Adrenal gland (tissue), 19 donors: ENCODE measurements at places on chromosomes 5 and 9.

- DNase-seq = peak; percentile 76
Observed at GRCh38 chr5:134577022-134577795, 51.7 kb downstream of the JADE2 start.

DNA sequence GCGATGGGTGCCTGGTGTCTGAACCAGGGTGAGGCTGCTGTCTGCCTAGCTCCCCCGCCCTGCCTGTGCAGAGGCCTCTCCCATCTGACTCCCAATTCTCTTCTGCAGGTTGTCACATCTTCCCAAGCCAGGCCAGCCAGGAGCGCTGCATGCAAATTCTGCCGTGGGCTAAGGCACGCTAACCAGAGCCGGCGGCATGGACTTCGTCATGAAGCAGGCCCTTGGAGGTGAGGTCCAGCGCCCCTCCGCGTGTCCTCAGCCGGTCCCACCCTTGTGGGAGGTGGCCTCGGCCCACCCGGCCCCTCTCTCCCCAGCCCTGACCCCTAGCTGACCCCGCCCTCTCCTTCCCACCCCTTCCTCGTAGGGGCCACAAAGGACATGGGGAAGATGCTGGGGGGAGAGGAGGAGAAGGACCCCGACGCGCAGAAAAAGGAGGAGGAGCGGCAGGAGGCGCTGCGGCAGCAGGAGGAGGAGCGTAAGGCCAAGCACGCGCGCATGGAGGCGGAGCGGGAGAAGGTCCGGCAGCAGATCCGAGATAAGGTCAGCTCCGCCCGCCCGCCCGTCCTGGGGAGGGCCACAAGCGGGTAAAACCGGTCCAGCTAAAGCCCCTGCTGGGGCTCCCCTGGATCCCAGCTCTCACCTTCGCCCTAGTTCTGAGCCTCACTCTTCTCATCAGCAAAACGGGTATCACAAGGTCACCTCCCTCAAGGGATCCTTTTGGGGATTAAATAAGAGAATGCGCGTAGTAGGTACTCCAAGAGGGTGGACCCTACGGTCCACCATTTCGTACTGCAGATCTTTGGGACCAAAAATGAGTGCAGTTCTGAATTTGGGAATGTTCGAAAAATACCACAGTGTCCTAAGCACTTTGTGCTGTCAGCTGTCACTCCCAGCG lies 7.4 kb downstream of the CPLX2 start:
- DNase-seq = no peak

- no peak for DNase-seq
Observed at GRCh38 chr9:110895147-110895905, 142.9 kb downstream of the LPAR1 start.

- DNase-seq = no peak
Observed at GRCh38 chr5:80060966-80061365, 25.8 kb downstream of the THBS4 start.

GRCh38 chr5:168329302-168329701 lies 37.9 kb downstream of the WWC1 start:
- no peak for DNase-seq

DNA sequence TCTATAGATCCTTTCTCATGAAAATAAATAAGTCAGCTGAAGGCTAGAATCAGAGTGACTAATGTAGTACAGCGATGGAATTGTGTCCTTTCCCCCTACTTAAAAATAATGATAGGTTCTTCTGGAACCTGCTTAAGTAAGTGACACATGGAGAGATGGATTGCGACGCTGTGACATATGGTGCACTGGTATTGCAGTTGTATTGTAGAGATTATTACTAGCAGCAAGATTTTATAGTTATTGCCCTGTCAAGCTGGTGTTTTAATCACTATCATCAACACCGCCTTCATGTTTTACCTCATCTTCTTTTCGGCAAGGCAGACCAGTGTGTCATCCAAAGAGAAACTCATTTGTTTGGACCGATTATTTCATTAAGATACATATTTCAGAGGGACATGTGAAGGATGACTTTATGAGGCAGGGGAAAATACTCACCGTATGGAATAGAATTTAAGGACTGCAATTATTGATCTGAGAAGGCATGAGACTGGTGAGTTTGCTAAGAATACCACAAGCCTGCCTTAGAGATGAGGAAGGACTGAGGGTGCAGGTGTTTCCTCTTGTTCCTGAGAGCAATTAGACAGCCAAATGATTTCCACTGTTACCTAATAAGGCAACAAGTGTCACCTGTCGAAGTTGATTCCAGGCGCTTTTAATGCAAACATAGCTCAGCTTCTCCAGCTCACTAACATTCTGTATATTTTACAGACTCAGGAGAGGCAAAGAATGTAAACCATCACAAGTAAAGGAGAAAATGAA lies 1855.5 kb downstream of the MAT2B start:
- no peak for DNase-seq

- no peak for DNase-seq
Observed at GRCh38 chr5:148735301-148735835, 81.0 kb upstream of the HTR4 start.

GRCh38 chr9:15736569-15736968 lies 183.7 kb downstream of the CCDC171 start:
- DNase-seq = no peak

GRCh38 chr5:171623551-171624097 lies 162.0 kb upstream of the SMIM23 start:
- DNase-seq = no peak

- DNase-seq = no peak
Observed at GRCh38 chr5:56958595-56958994, 6.7 kb upstream of the MIER3 start.

DNA sequence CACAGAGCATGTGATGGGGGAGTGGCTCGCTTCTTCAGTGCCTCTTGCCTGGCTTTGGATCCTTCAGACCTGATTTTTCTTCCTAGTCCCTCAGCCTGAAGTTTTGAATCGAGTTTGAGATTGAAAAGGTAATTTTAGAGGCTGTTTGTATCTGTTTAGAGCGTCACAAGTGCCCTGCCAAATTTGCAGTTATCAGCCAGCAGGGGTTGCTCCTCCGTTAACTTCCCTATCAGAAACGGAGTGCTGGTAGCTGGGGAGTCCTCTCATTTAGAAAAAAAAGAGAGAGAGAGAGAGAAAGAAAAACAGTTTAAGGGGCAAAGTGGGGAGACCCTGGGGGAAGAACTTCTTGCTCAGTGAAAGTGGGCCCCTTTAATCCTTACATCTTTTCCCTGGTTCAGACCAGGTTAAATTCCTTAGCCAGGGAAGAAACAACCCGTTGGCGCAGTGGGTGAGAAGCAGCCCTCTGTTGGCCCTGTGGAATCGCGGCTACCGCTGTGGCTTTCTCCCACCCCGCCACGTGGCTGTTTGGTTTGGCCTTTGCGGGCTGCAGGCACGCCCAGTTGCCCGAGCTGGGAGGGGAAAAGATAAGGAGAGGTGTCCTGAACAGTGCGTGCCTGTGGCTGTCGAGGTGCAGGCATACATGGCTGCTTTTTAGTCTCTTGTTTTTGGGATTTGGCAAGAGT lies 576.7 kb upstream of the ACO1 start:
- no peak for DNase-seq

DNA sequence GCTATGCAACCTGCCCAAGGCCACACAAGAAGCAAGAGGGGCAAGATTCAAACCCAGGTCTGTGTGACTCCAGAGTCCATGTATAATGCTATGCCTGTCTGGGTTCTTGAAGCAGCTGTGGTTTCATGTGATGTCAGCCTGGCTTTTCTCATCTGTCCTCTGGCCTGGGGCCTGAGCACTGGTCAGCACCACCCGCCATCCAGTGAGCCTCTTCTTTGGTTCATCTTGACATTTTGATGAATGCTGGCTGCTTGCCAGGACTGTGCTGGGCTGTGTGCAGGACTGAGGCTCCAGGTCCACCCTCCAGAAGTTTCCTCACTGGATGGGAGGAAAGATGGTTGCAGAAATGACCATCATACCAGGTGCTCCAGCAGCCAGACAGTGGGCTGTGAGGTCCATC lies 61.5 kb downstream of the TSTD2 start:
- peak; percentile 44 for DNase-seq

DNA sequence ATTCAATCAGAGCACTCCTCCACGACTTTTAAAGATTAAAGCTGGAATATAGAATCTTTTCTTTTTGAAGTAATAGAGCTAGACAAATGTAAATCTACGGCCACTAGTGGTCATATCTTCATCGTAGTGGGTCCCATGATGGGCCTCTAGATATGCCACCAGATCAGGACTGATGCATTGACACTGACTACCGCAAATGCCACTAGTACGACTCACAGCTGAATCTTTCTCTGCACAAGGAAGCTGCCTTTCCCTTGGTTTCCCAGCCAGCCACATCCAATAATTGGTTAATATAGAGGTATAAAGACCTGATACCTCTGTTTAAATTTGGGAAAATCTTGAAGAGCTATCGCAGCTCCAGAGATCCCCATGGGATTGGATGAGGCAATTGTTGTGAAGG lies 37.8 kb upstream of the ADRB2 start:
- DNase-seq = no peak

GRCh38 chr5:39605588-39606575 lies 181.1 kb upstream of the DAB2 start:
- DNase-seq = no peak

DNA sequence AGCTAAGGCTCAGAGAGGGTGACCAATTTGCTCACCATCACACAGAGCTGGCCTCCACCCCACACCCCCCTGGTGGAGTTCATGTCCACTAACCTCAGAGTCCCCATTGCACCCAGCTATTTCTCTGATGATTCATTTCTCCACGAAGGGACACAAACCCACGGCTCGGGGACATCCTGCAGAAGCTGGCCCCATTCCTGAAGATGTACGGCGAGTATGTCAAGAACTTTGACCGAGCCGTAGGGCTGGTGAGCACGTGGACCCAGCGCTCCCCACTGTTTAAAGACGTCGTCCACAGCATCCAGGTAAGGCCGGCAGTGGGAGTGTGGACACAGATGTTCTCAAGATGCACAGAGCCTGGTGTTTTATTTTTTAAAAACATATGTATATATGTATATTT lies 52.6 kb upstream of the SUSD3 start:
- no peak for DNase-seq

DNA sequence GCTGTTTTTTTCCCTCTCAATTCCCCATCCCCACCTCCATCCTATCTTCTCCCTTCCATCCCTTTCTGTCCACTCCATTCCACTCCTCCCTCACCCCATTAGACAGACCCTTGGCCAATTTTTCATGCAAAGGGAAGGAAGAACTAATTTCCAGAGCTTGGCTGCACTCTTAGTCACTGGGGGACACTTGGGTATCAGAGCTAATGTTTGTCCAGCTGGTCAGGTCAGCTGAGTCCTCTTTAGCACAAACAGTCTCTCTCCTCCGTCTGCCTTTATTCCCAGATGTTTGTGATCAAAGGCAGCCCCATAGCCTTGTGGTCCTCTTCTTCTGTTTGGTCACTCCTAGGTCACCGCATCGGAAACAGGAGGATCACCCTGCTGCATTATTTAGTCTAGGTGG lies 148.5 kb downstream of the NMUR2 start:
- no peak for DNase-seq

DNA sequence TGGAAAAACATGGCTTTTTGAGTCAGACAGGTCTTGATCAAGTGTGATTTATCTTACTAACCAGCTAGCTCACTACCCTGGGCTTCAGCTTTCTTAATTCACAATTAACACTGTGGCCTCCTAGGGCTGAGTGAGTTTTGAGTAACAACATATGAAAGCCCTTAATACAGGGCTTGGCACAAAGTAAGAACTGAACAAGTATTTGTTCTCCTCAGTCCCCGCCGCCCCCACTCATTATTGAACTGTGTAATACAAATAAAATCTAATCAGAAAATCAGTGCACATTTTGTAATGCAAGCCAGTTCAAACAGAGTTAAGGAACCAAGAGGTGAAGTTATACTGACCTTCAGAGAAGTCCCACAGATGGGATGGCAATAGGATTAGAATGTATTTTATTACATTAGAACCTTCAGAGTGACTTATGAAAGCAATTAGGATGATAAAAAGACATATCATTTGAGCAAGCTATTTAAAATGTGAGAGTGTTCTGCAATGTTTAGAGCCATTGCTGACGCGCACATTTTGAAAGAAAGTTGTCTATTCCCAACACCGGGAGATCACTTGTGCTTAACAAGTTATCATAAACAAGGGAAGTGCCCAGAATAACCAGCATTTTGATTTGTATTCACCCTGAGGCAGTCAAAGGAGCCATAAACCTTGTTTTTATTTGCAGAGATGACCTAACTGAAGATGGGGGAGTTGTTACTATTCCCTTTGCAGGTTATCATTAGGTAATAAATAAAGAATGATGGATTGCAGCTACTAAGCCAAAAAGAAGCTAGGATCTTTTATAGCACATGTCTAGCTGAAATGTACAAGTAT lies 19.4 kb downstream of the ADAMTS16 start:
- no peak for DNase-seq

DNA sequence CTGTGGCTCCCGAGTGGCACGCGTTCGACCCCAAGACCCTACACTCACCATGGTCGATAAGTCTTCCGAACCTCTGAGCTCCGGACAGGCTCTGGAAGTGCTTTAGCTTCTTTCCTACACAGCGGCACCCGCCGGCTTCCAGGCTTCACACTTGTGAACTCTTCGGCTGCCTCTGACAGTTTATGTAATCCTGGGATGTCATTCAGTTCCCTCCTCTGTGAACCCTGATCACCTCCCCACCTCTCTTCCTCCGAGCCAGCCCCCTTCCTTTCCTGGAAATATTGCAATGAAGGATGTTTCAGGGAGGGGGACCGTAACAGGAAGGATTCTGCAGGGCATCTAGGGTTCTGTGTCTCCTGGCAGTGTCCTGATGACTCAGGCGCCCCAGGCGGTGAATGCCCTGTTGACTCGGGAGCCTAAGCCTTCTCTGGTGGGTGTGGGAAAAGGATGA lies at the start of gene CD14:
Gene CD14 (minus strand): TSS at position 155 of the 451 bp plus-strand sequence. CDS start 104 bp downstream, at position 51.
- DNase-seq = peak; percentile 89

GRCh38 chr9:106307670-106308069 lies 555.3 kb upstream of the ZNF462 start:
- DNase-seq = no peak

GRCh38 chr5:40484495-40484894 lies 195.2 kb upstream of the PTGER4 start:
- DNase-seq = no peak

DNA sequence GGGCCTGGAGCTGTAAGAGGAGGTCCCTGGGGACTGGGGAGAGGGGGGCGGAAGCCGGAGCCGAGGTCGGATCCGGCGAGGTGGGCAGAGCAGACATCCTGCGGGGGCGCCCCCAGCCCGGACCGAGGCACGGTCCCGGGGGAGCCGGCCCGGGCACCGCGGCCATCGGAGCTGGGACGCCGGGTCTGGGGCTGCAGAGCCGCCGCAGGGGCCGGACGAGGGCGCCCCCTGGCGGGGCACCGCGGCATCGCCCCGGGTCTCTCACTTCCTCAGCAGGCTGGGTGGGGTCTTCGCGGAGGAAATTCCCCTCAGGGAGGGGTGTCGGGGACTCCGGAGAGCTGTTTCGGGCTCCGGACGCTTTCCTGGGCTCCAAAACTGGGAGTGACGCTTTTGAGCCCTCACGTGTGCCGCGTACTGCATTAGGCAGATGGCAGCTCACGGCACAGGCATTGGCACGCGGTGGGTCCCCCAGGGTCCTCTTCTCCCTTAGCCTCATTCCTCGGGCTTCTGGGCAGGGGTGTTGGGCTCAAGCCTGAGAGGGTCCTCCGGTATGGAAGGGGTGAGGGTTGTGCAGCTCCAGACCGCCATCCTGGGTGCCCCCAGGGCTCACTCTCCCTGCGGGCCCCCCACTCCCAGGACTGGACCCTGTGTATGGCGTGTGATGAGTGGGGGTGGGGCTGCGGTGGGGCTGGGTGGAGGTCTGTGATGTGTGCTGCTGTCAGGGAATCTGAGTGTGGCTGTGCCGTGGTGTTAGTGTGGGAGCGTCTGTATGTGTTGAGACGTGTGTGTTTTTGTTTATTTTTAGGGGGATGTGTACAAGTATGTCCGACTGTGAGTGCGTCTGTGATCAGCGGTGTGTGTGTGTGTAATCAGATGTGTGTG lies 29.6 kb downstream of the LHX2 start:
- DNase-seq = peak; percentile 59

GRCh38 chr9:91714020-91714806 lies 235.8 kb downstream of the ROR2 start:
- DNase-seq = peak; percentile 63

GRCh38 chr9:127181595-127182190 lies 59.3 kb upstream of the ANGPTL2 start:
- no peak for DNase-seq
